Activated CD8-positive, alpha-beta memory T cell treated with anti-CD3 and anti-CD28 coated beads for 24 hours (primary cell): ENCODE measurements at places on chromosomes 7 and 10.

GRCh38 chr10:53839440-53840039 is 961.5 kb downstream of the PCDH15 start:
- no peak for DNase-seq

DNA sequence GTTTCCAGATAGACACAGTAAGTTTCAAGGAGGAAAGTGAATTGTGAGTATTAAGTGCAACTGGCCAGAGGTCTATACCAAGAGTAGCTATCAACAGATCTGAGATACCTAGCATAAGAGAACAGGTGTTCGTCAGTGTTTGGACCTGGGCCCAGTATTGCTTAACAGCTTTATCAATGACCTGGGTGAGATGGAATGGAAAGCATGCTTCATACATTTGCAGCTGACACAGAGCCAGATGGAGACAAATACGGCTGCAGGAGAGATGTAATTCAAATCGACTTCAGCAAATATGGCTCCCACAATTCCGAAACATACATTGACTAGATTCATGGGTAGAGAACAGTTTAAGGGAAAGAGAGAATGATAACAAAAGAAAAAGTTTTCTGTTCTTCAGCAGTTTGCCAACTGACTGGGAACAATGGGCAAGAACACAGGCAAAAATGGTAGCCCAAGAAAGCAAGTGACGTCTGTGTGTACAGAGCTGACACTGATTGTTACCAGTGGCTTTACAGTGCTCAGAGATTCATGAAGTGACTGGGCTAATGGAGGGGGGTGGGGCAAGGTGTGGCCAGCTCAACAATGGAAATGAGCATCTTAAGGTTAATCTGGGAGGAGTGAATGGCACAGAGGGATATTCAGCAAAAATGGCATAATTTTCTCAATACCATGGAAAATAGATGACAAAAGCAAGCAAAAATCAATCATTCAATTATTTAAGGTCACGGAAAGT is 28.0 kb upstream of the COBL start:
- DNase-seq = no peak

DNA sequence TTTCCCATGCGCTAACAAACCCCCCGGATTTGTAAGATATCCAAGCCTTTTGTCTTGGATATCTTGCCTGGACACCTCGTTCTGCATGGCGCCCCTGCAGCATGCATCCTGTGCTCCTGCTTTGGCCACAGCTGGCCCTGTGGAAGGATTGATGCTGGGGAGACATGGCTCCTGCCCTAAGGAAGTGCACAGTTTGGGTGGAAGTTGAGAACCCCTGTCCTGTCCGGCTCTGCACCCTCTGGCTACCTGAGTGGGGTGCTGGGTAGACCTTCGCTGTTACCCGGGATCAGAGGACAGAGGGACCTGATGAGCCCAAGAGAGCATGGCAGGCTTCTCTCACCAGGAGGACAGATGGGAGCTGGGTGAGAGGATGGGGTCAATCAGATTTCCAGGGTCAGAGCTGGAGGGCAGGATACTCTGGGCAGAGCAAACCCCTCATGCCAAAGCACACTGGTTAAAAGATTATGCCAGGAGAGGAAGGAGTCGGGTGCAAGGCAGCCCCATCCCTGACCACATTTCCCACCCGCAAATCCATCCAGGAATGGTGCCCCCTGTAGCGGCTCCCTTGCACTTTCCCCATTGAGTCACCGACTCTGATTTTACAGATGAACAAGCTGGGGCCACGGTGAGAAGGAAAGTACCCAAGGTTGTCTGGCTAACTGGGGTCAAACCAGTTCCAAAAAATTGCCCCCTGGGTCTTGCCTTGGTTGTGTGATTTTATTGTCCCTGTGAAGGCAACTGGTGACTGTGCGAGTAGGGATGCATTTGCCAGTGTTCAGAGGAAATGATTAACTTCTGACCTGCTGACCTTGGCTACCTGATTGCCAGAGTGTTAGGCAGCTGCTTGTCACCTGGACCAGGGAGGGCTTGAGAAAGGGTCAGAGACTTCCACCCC is 290.1 kb upstream of the ZMIZ1 start:
- no peak for DNase-seq

GRCh38 chr10:100154666-100155065 is 31.2 kb downstream of the ERLIN1 start:
- no peak for DNase-seq

DNA sequence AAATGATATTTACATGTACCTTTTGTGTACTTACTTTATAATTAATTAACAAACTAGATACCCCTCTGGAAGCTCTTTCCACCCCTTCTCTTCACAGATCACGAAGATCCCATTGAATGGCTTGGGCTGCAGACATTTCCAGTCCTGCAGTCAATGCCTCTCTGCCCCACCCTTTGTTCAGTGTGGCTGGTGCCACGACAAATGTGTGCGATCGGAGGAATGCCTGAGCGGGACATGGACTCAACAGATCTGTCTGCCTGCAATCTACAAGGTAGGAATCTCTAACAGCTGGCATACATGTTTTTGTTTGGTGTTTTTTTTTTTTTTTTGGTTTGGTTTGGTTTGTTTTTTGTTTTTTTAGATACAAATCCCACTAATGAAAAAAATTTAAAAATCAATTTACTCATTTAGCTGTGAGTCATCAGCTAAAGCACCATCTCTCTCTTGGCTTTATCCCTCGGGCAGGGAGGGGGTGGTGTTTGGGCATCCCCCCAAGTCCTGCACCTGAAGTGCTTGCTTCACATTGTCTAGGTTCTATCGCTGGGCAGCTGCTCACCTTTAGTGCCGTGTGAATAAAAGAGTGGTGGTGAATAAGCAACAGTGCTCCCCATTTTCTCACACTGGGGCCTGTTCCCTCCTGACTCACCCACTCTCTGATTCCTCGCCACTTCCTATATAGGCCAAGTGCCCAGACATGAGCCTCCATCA is 68.9 kb downstream of the MET start:
- DNase-seq = no peak

- no peak for DNase-seq
Observed at GRCh38 chr10:6278519-6279120, 75.9 kb downstream of the PFKFB3 start.

DNA sequence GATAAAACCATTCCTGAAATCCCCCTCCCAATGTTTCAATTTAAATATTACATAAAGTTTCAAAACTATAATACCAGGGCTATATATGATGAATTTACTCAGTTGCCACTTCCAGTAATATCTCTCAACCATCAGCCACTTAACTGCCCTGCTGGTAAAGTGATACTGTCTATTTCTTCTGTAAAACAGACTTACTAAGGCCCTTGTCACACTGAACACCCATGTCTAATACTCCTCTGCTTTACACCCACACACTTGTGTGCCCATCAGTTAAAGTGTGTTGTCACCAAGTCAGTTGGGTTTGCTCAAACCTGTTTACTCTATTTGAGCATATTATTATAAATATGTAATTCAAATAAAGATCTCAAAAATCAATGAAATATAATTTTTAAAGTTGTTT is 29.1 kb upstream of the DMTF1 start:
- no peak for DNase-seq

DNA sequence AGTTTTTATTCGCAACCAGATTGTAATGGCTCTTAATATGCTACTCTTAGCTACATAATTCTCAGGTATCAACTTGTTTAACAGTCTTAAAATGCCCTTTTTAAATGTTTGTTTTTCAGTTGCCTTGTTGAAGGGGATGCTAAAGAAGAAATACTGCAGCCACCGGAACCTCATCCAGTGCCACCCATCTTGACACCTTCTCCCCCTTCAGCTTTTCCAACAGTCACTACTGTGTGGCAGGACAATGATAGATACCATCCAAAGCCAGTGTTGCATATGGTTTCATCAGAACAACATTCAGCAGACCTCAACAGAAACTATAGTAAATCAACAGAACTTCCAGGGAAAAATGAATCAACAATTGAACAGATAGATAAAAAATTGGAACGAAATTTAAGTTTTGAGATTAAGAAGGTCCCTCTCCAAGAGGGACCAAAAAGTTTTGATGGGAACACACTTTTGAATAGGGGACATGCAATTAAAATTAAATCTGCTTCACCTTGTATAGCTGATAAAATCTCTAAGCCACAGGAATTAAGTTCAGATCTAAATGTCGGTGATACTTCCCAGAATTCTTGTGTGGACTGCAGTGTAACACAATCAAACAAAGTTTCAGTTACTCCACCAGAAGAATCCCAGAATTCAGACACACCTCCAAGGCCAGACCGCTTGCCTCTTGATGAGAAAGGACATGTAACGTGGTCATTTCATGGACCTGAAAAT is 69.5 kb upstream of the RSBN1L start:
- no peak for DNase-seq

GRCh38 chr7:34296663-34297062 is 361.4 kb upstream of the NPSR1 start:
- no peak for DNase-seq

GRCh38 chr10:51217505-51217904 is 143.2 kb downstream of the PRKG1 start:
- no peak for DNase-seq

DNA sequence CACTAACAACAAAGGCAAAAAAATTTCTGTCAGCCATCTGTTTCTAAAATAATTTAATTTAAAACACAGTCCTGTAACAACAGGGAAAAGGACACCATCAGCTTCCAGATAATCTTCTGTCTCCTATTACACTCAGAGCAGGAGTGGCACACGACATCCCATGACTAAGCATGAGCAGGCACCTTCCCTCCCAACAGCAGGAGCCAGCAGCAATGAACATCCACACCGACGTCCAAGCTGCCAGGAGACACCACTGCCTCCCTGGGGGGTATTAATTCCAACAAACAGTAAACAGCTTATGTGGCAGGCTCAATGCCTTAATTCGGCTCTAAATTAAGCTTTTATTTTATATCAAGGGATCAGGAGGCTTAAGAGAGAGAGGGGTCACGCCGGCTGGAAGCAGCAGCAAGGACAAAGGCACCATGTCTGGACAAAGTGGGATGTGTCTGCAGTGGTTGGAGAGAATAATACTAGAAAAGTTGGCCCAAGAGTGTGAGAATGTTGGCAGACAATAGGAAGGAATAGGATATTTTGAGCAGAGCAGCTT is 45.7 kb downstream of the KIAA1549 start:
- DNase-seq = no peak

- DNase-seq = no peak
Observed at GRCh38 chr10:119461380-119461779, 81.1 kb downstream of the RGS10 start.

- DNase-seq = no peak
Observed at GRCh38 chr7:2030475-2031450, 202.0 kb downstream of the MAD1L1 start.

- no peak for DNase-seq
Observed at GRCh38 chr10:85152911-85153310, 824.5 kb downstream of the CCSER2 start.

GRCh38 chr7:23207021-23207420 is 25.2 kb downstream of the NUP42 start:
- DNase-seq = no peak

DNA sequence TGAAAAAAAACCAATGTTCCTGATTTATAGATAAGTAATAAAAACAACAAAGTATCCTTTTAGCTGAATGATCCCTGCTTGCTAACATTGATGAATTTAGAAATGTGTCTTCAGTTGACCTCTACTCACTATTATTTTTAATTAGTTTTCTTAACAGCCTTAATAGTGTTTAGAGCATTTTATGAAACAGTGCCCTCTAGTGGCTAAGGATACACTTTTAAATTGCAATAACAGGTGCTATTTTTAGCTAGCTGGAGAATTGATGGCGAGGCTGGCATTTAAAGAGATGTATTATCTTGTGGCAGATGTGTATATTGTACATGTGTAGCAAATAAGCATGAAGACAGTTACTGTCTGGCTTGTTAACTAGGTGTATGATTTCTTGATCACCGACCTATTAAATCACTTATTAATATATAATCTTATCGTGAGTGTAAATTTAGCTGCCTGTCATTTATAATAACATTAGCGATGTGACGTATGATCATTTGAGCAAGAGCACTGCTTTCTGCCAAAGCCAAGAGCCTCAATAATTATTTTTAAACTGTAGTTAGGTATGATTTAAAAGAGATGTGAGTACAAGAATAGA is 451.9 kb downstream of the DPP6 start:
- no peak for DNase-seq

DNA sequence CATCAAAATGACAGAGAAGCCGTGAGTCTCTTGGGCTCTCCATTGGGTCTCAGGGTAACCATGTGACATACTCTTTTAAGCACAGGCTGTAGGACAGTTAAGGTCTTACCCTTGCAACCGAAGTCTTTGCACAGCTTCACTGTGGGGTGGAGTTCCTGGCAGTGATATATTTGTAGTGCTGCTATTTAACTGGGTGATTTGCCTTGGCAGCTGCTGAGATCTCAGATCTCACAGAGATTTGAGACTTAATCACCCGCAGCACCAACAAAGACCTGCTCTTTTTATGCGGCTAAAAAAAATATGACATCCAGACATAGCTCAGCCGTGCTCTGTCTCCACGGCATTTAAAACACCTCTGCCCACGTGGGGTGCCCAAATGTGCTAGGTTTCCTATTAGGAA is 63.4 kb upstream of the NPTX2 start:
- no peak for DNase-seq

- no peak for DNase-seq
Observed at GRCh38 chr10:71258046-71258445, 45.7 kb downstream of the UNC5B start.

DNA sequence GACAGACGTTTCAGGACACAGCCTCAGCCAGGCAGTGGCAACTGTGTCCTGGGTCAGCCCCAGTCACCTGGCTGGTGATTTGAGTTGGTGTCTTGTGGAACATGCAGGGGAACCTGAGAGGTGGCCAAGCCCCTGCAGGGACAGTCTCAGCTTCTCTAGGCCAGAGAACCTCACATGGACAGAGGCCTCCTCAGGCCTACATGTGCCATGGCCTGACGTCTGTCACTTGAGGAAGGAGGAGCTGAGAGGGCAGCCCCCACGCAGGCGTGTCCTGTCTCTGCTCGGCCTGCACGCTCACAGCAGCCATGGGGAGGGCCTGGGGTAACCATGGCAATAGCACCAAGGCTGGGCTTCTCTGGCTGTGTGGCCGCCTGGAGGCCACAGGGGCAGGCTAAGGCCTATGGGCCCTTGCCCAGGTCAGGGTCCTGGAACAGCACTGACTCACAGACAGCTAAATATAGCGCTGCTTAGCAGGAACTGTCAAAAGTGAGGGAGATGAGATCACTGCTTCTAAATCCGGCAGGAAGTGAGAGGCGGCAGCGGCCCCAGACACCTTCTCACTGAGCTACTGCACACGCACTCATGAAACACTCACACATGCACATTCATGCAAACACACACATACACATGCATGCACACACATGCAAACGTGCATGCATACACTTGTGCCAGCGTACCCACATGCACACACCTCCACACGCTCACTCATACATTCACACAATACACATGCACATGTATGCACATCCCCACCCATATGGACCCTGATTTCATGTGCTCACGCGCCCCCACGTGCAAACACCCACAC is 57.0 kb downstream of the YKT6 start:
- peak; percentile 95 for DNase-seq

GRCh38 chr7:159144758-159145489 is at the start of gene VIPR2:
TSS of gene VIPR2 (minus strand) at chr7:159144867. CDS start at chr7:159144771, 96 bp downstream.
- peak; percentile 60 for DNase-seq

GRCh38 chr7:141053626-141054025 is 20.2 kb upstream of the TMEM178B start:
- DNase-seq = peak; percentile 73
